ENCODE measurements at places on chromosomes 7 and 10.

DNA sequence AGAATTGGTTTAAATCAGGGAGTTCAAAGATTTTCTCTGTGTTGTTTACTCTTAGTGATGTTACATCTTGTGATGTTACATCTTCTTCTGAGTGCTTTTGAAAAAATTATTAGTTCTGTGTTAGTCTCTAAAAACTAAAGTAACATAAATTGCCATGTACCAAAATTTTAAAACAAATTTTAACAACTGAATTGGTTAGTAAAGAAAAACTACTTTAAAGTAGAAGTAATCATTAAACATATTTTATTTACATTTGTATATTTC lies 5.2 kb upstream of the IGF2BP3 start:
- no peak overlapping the region for H3K4me3 ChIP-seq
- no peak for DNase-seq
- H3K36me3 ChIP-seq = no peaks in the 10 kb centered on the region

- no peaks in the 10 kb centered on the region for H3K36me3 ChIP-seq
- H3K27ac ChIP-seq = no peak overlapping the region
- no peaks in the 10 kb centered on the region for H3K27me3 ChIP-seq
Measured at GRCh38 chr7:102992938-102993717, 80.3 kb downstream of the LRRC17 start.

DNA sequence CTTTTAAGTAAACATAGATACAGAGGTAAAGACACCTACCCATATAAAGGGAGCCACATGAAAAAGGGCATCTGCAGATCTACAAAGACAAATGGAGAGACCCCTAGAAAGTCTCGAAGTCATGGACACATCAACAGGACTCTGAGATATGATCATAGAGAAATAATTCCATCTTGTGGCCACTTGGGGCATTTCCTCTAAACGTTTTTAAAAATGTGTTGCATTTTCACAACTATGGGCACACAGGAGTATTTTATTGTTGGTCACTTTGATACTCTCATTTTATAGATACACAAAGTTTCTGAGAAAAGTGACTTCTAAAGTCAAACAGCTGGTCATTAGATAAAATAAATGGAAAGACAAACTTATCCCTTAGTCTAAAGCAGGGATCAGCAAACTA lies 87.1 kb downstream of the CRTAC1 start:
- no peaks in the 10 kb centered on the region for H3K4me1 ChIP-seq
- no peak for DNase-seq
- H3K27ac ChIP-seq = no peak overlapping the region
- peaks cover 1% of the 10 kb centered on the region for H3K36me3 ChIP-seq
- peaks cover 25% of the 10 kb centered on the region for H3K27me3 ChIP-seq

- DNase-seq = peak; percentile 44
- H3K27me3 ChIP-seq = no peaks in the 10 kb centered on the region
- H3K4me3 ChIP-seq = peak overlapping the region; percentile 48
- H3K27ac ChIP-seq = no peak overlapping the region
- no peaks in the 10 kb centered on the region for H3K36me3 ChIP-seq
Measured at GRCh38 chr7:64463636-64464375, 99.1 kb downstream of the ZNF680 start.

DNA sequence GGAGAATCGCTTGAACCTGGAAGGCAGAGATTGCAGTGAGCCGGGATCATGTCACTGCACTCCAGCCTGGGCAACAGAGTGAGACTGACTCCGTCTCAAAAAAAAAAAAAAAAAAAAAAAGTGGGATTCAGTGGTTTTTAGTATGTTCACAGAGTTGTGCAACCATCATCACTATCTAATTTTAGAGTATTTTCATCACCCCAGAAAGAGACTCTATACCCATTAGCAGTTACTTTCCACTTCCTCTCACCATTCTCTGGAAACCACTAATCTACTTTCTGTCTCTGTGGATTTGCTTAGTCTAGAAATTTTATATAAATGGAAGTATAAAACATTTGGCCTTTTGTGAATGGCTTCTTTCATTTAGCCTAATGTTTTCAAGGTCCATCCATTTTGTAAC lies 113.4 kb downstream of the ST7 start:
- no peaks in the 10 kb centered on the region for H3K36me3 ChIP-seq
- H3K27ac ChIP-seq = no peak overlapping the region
- no peak for DNase-seq
- H3K4me1 ChIP-seq = peaks cover 4% of the 10 kb centered on the region
- no peaks in the 10 kb centered on the region for H3K27me3 ChIP-seq
- no peak overlapping the region for H3K4me3 ChIP-seq

DNA sequence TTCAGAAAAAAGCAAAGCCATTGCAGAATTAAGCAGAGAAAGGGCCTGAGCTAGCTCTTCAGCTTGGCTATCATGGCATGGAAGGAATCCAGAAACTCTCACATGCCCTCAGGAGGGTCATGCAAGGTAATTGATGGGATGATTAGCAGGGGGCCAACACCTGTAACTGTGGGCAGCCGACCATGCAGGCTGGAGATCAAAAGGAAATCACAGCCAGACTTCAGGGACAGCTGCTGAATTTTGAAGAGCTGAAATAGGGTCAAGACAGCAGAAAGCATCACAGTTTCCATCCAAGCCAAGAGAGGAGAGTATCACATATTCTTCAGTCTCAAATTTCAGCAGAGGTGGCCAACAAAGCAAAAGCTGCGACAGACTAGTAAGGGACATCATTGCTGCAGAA lies 239.6 kb upstream of the STEAP1 start:
- no peaks in the 10 kb centered on the region for H3K27me3 ChIP-seq
- no peaks in the 10 kb centered on the region for H3K36me3 ChIP-seq
- H3K4me1 ChIP-seq = no peaks in the 10 kb centered on the region
- no peak for DNase-seq
- H3K27ac ChIP-seq = no peak overlapping the region

DNA sequence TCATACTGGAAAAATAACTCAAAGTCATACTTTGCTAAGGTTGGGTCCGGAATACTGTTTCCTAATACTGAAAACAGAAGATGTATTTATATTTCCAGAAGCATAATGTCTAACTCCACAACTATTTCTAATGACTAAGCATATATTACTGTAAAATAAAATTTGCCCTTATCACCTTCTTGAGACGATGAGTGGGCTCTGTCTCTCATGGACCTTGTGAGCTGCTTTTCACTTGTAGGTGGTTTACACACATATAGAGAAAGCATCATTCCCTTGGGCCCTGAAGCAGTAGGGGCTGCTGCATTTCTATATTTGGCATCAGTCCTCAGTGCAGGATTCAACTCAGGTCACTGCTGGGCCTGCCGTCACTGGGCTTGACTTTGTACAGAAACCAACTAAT lies 10.7 kb upstream of the FAM13C start:
- H3K36me3 ChIP-seq = no peaks in the 10 kb centered on the region
- no peaks in the 10 kb centered on the region for H3K27me3 ChIP-seq
- DNase-seq = no peak
- no peaks in the 10 kb centered on the region for H3K4me1 ChIP-seq
- no peak overlapping the region for H3K4me3 ChIP-seq

DNA sequence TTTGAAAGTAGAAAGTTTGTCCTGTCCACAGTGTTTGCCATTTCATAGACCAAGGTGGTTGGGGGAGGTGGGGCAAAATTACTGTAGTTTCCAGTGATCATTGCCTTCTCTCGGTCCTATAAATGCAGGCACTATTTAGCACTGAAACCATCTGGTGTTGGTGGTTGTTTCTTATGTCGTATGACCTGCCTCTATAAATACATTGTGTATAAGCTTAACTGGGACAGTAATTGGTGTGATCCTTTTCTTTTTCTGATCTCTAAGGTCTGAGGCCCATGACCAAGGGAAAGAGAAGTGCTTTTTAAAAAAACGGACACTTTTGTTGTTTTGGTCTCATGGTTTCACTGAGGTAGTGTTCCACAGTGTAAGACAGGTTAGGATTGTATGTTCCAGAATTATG lies 63.1 kb downstream of the AUTS2 start:
- H3K4me3 ChIP-seq = no peak overlapping the region
- H3K4me1 ChIP-seq = peaks cover 2% of the 10 kb centered on the region
- no peaks in the 10 kb centered on the region for H3K36me3 ChIP-seq
- DNase-seq = no peak
- no peak overlapping the region for H3K27ac ChIP-seq
- peaks cover 11% of the 10 kb centered on the region for H3K27me3 ChIP-seq

DNA sequence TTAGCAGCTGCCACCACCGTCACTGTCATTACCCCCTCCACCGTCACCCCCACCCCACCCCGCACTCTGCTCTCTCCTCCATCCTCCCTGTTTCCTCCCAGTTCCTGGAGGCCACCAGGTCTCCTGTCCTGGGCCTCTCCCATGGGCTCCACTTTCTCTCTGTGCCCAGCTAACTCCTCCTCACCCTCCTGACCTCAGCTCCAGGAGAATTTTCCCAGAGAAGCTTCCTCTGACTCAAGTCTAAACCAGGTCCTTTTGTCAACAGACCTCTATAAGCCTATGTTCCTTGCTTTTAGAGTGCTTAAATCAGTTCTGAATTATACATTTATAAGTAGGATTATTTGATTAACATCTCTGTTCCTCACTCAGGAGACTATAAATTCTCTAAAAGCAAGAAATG lies 150.0 kb downstream of the ARHGAP12 start:
- no peak overlapping the region for H3K4me3 ChIP-seq
- H3K36me3 ChIP-seq = no peaks in the 10 kb centered on the region
- no peak overlapping the region for H3K27ac ChIP-seq
- DNase-seq = no peak
- H3K4me1 ChIP-seq = no peaks in the 10 kb centered on the region

DNA sequence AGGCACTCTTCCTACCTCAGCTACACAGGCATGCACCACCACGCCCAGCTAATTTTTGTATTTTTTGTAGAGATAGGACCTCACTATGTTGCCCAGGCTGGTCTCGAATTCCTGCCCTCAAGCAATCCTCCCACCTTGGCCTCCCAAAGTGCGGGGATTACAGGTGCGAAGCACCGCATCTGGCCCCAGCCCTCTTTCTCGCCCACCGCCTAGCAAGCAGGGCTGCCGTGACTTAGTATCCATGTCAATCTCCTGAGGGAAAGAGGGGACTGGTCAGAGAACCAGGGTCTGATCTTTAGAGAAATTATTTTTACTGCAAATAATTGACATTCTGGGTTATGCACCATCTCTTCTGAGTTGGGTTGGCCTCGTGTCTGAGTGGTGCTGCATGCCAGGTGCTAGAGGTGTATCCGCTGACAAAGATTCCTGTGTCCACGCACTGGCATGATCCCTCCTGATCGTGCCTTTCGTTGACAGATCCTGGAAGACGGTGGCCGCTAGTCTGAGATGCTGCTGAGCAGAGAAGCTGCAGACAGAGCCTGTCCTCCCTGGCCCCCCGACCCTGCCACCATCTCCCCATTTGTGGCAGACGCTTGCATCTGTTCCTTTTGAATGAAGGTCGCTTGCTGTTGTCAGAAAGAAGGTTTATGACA lies 22.7 kb downstream of the WIPI2 start:
- H3K4me3 ChIP-seq = no peak overlapping the region
- no peaks in the 10 kb centered on the region for H3K4me1 ChIP-seq
- H3K36me3 ChIP-seq = peaks cover 34% of the 10 kb centered on the region
- H3K27me3 ChIP-seq = no peaks in the 10 kb centered on the region

GRCh38 chr7:17963281-17963680 lies 23.0 kb upstream of the SNX13 start:
- no peak for DNase-seq
- H3K4me1 ChIP-seq = no peaks in the 10 kb centered on the region
- H3K27ac ChIP-seq = no peak overlapping the region
- H3K36me3 ChIP-seq = no peaks in the 10 kb centered on the region

DNA sequence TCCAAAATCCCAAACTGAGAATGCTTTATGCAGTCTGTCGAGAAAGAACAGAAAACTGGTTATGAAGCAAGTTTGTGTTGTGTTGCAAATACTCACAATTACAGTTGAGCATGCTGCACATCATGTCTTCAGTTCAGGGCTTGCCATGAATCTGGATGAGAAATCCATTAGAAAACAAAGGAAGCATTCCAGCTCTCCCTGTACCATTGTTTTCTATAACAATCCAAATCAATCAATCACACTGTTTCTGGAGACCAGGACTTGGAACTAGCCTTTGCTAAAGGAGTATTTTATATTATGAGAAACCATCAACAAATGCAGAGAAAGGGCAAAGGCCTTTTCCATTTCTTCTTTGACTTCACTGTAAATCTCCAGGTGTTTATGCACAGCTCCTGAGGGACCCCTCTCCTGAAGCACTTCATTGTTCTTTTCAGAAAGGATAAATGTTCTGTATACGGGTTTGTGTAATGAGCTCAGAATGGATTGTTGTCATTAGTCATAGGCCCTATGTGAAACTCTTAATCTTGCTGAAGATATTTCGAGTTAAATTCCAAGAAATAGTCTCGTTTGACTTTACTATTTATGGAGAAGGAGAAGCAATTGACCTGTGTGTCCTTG lies 364.7 kb upstream of the POM121L12 start:
- DNase-seq = no peak
- no peaks in the 10 kb centered on the region for H3K27me3 ChIP-seq
- no peaks in the 10 kb centered on the region for H3K4me1 ChIP-seq
- no peak overlapping the region for H3K27ac ChIP-seq
- no peaks in the 10 kb centered on the region for H3K36me3 ChIP-seq
- H3K4me3 ChIP-seq = no peak overlapping the region

- no peak for DNase-seq
- H3K27ac ChIP-seq = no peak overlapping the region
- H3K4me3 ChIP-seq = no peak overlapping the region
- H3K27me3 ChIP-seq = no peaks in the 10 kb centered on the region
Measured at GRCh38 chr7:2049782-2050510, 182.8 kb downstream of the MAD1L1 start.

GRCh38 chr7:37380831-37381230 lies 67.8 kb downstream of the ELMO1 start:
- H3K27ac ChIP-seq = no peak overlapping the region
- no peak for DNase-seq
- no peak overlapping the region for H3K4me3 ChIP-seq
- H3K36me3 ChIP-seq = peaks cover 10% of the 10 kb centered on the region
- H3K4me1 ChIP-seq = peaks cover 10% of the 10 kb centered on the region

GRCh38 chr10:74898201-74898976 lies 72.0 kb downstream of the KAT6B start:
- DNase-seq = peak; percentile 82
- peak overlapping the region; percentile 60 for H3K4me3 ChIP-seq
- no peaks in the 10 kb centered on the region for H3K27me3 ChIP-seq
- H3K4me1 ChIP-seq = peaks cover 46% of the 10 kb centered on the region
- H3K27ac ChIP-seq = peak overlapping the region; percentile 92

DNA sequence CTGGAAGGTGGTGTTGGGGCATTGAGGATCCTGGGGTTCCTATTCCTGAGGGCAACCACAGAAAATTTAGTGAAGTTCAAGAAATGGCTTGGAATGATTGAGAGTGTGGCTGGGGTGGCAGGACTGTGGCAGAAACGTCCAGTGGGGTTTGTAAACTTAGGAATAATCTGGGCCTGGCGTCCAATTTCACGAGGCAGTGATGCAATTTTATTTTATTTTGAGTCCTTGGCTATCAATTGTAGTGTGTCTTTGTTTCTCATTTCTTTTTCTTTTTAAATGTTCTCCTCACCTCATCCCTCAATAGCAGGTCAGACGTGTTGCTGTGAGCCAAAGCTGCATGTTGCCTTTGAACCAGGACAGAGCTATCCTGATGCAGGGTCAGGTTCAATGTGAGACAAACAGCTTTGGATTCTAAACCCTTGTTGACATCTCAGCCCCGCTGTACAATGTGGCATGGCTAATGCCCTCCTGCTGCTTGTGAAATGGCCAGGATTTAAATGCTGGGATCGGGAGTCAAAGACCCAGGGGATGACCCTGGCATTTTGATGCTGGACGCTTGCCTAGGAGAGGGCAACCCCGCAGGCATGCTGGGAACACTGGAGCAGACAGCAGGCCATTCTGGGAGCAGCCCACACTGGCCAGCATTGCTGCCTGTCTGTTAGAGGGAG lies 64.8 kb downstream of the RBM20 start:
- H3K27me3 ChIP-seq = peaks cover 31% of the 10 kb centered on the region
- H3K27ac ChIP-seq = no peak overlapping the region
- H3K4me1 ChIP-seq = no peaks in the 10 kb centered on the region
- no peak overlapping the region for H3K4me3 ChIP-seq
- H3K36me3 ChIP-seq = no peaks in the 10 kb centered on the region

All from activated CD8-positive, alpha-beta memory T cell treated with anti-CD3 and anti-CD28 coated beads, Interleukin-2, amount 10 ng/mL, durations not matched to agents 7 days and 5 days (primary cell).